Urinary bladder (tissue), 4 donors: ENCODE measurements at places on chromosomes 1 and 21. TPM values are rescaled to one million over a fixed set of nuclear protein-coding genes. Genes with fewer than 3 reads are reported as not detected.

GRCh38 chr1:227788271-227789083, 27.0 kb upstream of the PRSS38 start:
- DNase-seq, result no peak

DNA sequence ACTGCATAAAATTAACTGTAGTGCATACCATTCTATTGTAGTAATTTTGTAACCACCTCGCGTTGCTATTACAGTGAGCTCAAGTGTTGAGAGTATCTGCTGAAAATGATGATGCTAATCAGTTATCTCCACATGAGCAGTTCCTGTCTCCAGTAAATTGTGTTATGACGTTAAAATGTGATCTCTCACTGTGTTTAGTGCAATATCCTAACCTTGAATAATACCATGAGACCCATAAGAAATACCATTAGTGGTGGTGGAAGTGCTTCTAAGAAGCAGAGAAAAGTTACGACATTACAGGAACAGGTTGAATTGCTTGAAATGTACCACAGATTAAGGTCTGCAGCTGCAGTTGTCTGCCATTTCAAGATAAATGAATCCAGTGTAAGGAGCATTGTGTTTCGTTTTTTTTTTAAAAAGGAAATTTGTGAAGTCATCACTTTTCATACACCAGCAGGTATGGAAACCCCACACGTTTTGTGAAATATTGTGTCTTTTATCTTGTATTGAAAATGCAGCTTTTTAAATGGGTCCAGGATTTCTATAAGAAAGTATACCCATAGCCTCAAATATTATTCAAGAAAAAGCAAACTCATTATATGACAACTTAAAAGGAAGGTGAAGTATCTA, 72.5 kb downstream of the ANGPTL1 start:
- no peak for DNase-seq

DNA sequence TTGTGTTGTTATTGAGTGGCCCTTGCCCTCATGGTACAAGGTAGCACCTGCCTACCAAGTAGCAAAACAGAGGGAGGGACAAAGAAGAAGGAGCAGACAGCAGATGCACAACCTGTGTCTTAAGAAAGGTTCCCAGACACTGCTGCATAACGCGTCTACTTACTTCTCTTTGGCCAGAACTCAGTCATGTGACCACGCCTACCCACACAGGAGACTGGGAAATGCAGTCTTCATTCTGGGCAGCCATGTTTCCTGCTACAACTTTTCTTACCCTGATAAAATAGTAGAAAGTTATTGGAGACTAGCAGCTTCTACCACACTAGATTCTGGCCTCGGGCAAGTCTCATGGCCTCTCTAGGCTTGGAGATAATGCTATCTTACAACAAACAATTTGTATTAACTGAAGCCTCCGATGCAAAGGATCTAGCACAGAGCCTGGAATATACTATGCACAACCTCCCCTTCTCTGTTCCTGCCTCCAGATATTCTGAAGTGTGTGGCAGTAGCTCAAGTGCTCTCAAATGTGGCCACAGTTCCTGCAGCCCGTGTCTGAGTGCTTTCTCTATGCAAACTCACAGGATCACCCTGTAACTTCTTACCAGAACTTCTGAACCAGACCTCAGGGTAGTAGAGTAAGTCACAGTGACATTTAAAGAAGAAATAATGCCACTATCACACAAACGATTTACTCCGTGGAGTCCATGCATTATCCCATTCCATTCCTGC, 34.1 kb upstream of the BTG2 start:
- DNase-seq, result peak; percentile 43

GRCh38 chr21:14603202-14603601, 57.1 kb upstream of the SAMSN1 start:
- no peak for DNase-seq

The ZBTB21 gene
- total RNA-seq, result 12.6 TPM

The SAMSN1 gene
- 16.2 TPM for total RNA-seq

The FASLG gene
- 0.26 TPM for total RNA-seq
